Kasumi-1 (cell line): ENCODE measurements at places on chromosomes 13 and 19.
A peak's percentile ranks its signal among the peaks of the same experiment; 100 is the strongest.

- DNase-seq = no peak
These were observed 1.9 kb upstream of the KLK8 start for GRCh38 chr19:51003316-51003715.

- DNase-seq = peak; percentile 74
These were observed 11.1 kb downstream of the FTL start for GRCh38 chr19:48975947-48976847.

DNA sequence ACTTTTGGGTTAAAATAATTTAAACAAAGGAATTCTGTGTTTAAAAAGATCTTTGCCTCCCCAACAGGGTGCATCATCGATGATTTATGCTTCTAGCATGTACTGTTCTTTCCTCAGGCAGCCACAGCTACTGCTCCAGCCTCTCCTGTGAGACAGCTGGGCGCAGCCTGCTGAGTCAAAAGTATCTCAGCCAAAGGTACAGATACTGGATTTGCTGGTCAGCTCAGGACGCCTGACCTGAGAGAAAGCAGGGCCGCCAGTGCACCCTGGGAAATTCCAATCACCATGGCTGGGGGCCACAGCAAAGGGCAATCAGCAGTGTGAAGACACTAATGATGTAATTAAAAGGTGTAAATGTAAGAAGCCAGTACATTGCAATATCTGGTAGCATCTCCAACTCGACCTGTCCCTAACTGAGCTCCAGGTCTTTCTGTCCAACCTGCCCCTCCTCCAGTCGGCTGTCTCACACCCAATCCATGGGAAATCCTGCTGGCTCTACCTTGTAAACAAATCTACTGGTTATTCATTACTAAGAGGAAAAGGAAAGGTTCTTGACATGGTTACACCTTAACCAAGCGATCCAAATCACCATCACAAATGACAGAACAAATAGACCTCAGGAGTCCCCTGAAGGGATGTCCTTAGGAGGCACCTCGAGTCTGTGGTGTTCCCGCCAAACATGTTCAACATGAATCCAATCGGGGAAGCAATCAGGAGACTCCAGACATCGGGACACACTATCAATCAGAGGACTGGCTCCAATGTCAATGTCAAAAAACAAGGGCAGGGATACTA is 7.3 kb downstream of the OPA3 start:
- no peak for DNase-seq

DNA sequence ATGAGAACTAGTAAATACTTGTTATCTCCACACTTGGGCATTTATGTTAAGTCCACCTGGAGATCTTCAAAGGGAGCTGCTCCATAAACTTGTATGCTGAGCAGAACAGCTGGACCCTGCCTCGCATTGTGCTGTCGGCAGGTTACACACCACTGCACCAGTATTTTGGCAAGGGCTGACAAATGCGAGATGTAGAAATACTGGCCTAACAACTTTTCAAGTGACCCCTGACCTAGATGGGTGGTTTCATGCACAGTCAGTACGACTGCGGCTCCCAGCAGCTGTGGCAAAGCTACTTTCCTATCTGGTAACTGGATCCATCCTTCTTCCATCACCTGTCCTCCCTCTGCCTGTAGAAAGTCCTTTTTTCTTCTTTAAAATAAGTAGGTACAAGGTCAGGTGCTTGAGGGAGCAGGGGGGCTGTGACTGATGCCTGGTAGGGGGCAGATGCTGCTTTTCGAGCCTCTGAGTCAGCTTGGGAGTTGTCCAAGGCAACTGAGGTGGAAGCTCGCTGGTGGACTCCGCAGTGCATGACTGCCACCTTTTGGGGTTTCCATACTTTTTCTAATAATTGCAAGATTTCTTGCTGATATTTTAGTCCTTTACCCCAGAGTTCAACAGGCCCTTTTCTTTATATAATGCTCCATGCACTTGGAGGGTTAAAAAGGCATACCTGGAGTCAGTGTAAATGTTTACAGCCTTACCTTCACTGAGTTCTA is 86.8 kb downstream of the SLC25A15 start:
- DNase-seq = no peak

DNA sequence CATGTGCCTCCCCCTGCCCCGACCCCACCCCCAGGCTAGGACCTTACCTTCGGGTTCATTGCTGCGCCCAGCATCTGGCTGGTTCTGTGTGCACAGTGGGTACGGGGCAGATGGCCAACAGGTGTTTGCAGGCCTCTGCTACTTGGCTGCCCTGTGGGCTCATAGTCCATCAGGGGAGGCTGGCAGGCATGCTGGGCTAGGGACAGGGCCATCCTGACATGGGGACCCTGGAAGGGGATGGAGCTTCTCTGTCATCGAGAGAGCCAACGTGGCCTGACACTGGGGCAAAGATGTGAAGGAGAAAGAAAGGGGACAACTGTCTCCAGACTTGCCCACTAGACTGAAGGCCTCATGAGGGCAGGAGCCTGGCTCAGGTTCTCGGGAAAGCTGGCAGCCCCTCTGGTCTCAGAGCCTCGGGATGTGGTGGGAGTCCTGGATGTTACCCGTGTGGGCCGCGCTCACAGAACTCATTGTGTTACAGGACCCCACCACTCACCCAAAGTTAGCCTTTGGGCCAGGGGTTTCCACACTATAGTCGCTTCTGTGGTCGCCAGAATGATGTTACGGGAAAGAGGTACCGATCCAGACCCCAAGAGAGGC is 4.7 kb downstream of the ZNF536 start:
- DNase-seq = no peak

DNA sequence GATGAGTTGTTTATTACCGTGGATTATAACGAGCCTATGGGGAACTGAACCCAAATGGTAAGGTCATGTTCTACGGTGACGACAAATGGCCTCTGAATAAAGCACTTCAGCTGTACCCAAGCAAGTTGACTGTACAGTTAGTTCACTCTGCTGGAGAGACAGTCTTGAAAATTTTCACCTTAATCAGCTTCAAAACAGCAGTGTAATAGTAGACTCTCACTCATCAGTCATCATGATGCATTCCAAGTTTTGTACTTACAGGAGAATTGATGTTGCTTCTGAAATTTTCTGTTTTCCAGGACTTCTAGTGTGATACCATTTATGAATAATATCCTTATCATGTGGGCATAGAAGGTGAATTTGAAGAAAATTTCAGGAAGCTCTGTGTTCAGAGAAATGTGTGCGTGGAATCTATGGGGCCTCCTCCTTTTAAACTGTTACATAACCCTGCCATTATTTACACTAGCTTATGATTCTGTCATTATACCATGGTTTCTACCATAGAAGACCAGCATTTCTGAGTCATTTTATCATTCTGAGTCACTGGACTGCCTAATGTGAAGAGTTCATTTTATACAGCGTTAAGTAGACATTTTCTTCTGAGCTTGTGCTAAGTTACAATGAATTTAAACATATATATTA is 96.9 kb downstream of the WDFY2 start:
- no peak for DNase-seq

DNA sequence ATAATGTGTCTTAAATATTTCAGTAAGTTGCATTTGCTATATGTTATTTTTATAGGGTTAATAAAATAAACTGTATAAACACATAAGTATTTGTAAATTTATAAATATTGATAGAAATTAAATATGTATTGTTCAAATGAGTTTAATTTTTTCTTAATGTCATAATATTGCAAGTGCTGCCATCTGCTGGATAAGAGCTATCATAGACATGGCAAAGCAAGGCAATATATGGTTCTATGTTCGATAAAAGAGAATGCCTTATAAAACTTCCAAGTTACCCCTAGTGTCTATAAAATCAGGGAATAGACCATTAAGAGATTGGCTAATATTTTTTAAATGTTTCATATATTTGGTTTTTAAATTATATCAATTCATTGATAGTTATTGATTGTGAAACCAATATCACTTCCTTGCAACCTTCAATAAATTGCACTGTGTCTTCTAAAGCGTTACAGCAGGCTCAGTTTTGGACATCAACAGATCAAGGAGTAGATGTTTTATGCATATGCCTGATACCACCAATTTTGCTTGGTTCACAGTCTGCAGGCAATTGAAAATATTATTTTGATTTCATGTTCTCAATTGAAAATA is 29.0 kb upstream of the SLITRK6 start:
- DNase-seq = peak; percentile 40

DNA sequence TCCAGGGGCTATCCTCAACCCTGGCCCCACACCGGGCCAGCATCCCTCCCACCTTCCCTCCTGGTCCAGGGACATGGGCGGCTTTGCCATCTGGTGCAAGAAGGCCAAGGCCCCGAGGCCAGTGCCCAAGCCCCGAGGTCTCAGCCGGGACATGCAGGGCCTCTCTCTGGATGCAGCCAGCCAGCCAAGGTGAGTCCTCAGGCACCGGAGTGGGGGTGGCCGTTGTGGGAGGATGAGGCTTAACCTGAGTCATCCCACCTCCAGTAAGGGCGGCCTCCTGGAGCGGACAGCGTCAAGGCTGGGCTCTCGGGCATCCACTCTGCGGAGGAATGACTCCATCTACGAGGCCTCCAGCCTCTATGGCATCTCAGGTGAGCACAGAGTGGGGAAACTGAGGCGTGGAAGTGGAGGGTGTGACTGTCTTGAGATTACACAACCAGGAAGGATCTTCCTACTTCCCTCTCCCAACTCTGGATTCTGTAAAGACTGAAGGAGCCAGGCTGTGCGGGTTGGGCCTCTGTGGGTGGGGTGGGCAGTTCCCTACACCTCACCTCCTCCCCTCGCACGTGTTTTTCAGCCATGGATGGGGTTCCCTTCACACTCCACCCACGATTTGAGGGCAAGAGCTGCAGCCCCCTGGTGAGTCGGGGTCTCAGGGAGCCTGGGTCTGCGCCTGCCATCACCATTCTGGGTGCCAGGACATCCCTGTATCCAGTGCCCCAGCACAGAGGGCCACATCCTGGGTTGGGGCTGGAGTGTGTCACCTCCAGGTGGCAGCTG is 3.8 kb downstream of the MVB12A start:
- no peak for DNase-seq

DNA sequence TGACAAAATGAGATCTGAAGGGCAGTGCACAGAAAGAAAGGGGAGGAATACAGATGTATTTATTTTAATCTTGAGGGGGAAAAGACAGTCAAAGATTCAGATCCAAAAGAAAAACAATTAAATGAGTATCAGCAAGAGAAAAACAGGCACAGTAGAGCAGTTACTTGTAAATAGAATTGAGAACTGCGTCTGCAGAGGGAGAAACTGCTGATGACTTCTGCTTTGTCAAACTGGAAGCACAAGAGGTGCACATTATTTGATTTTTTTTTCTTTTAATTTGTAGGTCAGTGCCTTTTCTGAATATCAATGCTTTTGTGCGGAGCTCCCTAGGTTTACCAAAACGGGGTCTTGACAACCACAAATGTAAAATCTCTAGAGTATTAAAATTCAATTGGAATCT is 37.3 kb downstream of the EFNB2 start:
- DNase-seq = peak; percentile 37

- DNase-seq = no peak
These were observed 9.1 kb upstream of the ERVK3-1 start for GRCh38 chr19:58296104-58296503.

GRCh38 chr19:17090583-17090982 is 15.0 kb downstream of the MYO9B start:
- DNase-seq = peak; percentile 80

GRCh38 chr13:51068501-51068900 is 42.6 kb downstream of the C13orf42 start:
- DNase-seq = no peak

GRCh38 chr13:111270765-111271698 is 49.4 kb upstream of the TEX29 start:
- no peak for DNase-seq

DNA sequence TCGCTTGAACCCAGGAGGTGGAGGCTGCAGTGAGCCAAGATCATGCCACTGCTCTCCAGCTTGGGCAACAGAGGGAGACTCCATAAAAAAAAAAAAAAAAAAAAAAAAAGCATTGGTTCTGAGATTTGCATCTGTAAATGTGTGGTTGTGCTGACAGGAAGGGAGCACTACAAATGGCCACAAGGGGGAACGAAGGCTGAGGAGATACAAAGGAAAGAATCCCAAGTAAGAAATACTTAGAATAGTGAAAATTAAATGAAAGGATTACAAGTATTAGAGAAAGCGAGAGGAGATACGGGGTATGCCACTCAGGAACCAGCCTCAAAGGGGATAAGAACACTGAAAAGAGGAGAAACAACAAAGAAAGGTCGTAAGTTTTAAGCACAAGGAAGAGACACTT is 284.9 kb downstream of the KLF12 start:
- DNase-seq = peak; percentile 10

GRCh38 chr13:34435338-34435737 is 506.7 kb upstream of the NBEA start:
- no peak for DNase-seq

- DNase-seq = peak; percentile 8
These were observed 12.1 kb upstream of the LGALS13 start for GRCh38 chr19:39590265-39590664.

GRCh38 chr13:97127842-97128241 is 94.3 kb upstream of the MBNL2 start:
- DNase-seq = no peak

- DNase-seq = no peak
These were observed 2.8 kb downstream of the MADCAM1 start for GRCh38 chr19:498977-499623.

DNA sequence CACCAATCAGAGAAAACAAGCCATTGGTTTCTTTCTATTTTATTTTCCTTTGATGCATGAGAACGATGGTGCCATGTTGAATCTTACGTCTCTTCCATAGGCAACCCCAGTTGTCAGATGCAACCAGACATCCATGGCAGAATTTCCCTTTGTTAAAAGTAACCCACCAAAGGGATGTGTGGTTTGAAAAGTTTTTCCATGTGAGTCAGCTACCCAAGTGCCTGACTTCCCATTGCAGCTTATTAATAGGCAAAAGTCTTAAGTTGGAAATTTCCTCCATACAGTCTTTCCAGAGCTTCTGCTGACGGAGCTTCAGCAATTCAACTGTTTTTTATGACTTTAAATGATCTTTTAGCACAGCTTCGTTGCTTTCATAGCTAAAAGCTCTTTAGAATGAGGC is 73.8 kb upstream of the FAM216B start:
- no peak for DNase-seq

- DNase-seq = no peak
These were observed 75.4 kb downstream of the PEG3 start for GRCh38 chr19:56765137-56765536.
